ENCODE measurements at places on chromosomes 5 and 9.
A peak's percentile ranks its signal among the peaks of the same experiment; 100 is the strongest.

DNA sequence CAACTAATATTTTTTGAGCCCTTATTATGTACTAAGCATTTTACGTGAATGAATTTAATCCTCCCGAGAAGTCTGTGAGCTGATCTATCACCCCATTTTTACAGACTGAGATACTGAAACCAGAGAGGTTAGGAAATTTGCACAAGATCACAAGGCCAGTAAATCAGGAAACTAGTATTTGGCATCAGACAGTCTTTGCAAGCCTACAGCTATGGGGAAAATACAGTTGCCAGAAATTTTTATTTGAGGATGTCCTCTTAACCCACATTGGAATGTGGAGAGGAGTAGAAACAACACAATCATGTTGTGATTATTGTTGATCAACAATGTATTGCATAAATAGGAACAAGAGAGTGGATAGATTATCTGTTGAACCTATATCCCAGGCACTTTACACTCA is 2.3 kb upstream of the SLC46A2 start:
- no peak for DNase-seq

GRCh38 chr9:105673850-105674387 is 11.7 kb downstream of the TAL2 start:
- no peak for DNase-seq

DNA sequence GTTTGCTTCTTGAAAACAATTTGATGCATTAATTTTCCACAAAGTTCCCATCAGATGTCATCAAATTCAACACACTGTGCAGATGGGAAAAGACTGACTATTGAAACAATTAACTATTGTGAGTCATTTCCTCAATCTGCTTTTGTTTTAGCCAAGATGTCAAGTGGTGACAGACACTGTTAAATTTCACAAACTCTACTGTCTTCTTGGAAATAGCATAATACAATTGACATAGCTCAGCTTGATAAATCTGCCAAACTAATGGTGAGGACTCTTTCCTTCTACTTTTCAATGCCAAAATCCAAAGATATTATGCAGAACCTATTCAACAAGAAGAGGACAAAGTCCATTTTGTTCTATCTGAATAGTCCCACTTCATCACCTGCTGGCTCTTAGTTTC is 242.3 kb downstream of the CAAP1 start:
- DNase-seq = no peak

GRCh38 chr5:159244163-159244562 is 18.9 kb upstream of the UBLCP1 start:
- DNase-seq = no peak

- no peak for DNase-seq
Measured at GRCh38 chr9:106449336-106449927, 413.5 kb upstream of the ZNF462 start.

GRCh38 chr9:108857572-108857971 is 1.8 kb upstream of the ACTL7B start:
- no peak for DNase-seq

DNA sequence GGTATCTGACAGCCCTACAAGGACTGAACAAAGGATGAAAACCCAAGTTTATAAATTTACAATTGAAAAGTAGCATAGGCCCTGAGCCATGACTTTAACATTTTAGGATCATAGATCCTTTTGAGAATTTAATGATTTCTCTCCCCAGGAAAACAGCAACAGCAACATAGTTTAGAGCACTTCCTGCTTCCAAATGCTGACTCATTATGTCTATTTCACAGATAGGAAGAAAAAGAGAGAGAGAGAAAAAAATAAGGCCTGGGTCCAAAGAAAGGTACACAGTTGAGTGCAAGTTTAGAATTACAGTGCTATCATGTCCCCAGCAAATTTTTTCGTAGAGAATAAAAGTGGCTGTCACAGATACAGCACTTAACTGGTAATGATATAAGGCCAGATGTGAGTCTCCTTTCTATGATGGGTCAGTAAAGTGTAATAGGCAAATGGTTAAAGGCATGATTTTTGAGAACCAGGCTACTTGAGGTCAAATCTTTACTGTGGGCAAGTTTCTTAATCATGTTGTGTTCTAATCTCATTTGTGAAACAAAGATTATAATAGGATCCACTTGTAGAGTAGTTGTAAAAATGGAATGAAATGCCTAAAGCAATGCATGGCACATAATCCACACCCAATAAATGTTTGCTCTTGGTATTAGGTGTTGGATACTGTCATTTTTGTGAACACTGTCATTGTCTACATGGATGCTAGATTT is 12.3 kb upstream of the PPP2R2B start:
- no peak for DNase-seq

DNA sequence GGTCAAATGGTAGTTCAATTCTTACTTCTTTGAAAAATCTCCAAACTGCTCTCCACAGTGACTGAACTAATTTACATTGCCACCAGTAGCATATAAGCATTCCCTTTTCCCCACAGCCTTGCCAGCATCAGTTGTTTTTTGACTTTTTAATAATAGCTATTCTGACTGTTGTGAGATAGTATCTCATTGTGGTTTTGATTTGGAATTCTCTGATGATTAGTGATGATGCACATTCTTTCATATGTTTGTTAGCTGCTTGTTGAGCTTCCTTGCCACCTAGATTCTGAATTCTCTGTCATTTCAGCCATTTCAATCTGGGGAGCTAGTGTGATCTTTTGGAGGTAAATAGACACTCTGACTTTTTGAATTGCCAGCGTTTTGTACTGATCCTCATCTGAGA is 24.0 kb downstream of the CDK20 start:
- no peak for DNase-seq

GRCh38 chr9:36748322-36748899 is 175.7 kb downstream of the MELK start:
- peak; percentile 71 for DNase-seq

DNA sequence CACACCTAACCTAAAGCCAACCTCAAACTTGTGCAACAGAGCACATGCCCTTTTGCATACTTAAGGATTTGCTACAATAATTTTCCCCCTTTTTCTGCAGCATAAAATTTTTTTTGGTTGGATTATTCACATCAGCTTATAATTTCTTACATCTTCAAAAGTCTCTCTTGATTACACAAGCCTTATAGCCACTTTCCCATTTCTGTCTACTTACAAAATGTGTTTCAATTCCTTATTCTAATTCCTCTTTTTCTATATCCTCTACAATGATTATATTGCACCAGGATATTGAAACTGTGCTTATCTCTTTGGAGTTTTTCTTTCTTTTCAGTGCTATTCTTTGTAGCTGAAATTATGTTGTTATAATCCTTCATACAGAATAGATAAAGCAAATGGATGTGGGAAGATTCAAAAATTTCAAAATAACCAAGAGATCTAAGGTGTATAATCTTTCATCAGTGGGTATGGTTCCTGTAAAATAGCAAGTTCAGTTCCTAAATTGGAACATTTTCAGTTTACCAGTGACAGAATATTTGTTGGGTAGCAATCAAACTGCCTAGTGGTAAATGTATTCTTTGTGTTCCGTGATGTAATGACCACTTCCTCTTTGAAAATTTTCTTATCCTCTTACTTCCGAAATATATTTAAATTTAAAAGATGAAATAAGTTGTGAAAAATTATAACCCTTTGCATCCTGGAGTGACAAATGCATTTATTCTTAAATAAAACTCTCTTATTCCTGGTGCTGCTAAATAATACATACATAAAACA is 386.8 kb upstream of the CHD1 start:
- DNase-seq = no peak

GRCh38 chr9:81162361-81162760 is 527.0 kb downstream of the TLE1 start:
- no peak for DNase-seq

DNA sequence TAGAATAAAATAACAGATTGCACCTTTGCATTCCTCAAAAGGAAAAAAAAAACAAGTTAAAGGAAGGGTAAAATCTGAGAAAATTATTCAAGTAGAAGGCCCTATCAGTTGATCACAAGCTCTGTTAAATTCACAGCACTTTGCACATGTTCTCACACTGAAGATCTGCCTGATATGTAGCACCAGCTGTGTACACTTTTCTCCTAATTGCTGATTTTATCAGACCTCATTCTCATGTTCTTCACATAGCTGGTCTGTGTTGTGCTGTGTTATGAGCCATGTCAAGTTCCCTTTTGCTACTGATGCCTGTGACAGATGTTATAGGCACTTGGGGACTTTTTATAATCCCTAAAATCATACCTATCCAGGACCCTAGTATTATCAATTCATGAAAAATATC is 390.4 kb upstream of the PRR16 start:
- DNase-seq = no peak

DNA sequence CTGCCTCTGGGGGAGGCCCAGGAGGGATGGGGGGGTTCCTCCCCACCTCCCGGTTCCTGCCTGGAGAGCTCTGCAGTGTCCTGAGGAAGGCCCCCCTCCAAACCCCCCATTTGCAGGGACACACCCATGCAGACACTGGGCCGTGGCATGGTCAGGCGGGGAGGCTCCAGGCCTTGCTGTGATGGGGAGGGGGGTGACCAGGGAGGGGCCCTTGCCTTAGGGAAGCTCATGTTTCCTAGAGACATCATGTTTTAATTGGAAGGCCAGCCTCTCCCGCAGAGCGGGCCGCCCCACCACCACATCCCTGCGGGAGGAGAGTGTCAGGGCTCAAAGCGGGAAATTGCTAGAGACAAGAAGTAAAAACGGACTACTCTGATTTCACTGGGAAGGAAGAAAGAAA is 12.0 kb downstream of the PRRX2 start:
- peak; percentile 34 for DNase-seq

GRCh38 chr5:138942861-138943260 is 67.7 kb upstream of the LRRTM2 start:
- DNase-seq = no peak

GRCh38 chr5:126070481-126070880 is 352.7 kb upstream of the GRAMD2B start:
- no peak for DNase-seq

- DNase-seq = no peak
Measured at GRCh38 chr5:159903131-159903530, 13.2 kb upstream of the ADRA1B start.

- no peak for DNase-seq
Measured at GRCh38 chr9:137307255-137308056, 5.4 kb upstream of the NRARP start.

- DNase-seq = no peak
Measured at GRCh38 chr9:132007371-132008025, 72.2 kb downstream of the MED27 start.

DNA sequence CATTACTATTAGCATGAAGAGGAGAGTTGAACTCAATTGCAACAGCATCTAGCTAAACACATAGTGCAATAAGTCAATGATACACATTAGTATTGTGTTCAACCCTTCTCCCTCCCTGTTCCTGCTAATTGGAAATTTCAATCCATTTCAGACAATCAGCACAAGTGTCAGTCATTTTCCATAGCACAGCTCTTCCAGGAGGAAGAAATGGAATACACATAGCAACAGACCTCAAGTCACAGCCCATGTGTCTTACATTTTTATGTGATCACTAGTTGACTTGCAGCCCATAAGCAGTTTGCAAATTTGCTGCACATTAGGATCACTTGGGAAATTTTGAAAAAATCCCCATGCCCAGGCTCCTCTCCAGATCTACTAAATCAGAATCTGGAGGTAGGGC is 636.9 kb downstream of the TLE4 start:
- no peak for DNase-seq

DNA sequence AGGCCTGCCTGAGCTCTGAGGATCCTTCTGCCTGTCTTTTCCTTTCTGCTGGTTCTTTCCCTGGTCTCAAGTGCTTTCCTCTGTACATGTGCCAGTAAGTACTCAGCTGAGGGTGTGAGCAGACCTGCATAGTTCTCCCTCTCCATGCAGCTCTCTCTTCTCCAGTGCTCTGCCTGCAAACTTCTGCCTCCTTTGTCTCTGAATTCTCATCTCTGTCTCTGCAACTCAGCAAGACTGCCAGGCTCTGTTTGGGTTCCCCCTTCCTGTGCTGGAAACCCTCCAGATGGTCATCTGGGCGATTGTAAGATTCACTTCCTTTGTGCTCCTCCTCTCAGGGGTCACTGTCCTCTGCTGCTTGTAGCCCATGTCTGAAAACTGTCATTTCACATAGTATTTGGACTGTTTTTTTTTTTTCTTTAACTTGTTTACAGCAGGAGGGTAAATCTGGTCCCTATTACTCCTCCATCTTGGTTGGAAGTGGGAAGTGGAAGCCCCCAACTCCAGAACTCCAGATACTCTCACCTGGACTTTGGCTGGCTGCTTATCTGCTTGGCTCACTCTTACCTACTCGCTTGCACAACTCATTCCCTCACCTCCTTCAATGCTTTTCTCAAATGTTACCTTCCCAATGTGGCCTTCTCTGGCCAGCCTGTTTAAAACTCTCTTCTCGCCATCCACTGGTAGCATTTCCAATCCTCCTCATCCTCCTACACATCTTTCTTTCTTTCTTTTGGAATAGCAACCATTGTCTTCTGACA is 175.3 kb upstream of the TBC1D2 start:
- no peak for DNase-seq

DNA sequence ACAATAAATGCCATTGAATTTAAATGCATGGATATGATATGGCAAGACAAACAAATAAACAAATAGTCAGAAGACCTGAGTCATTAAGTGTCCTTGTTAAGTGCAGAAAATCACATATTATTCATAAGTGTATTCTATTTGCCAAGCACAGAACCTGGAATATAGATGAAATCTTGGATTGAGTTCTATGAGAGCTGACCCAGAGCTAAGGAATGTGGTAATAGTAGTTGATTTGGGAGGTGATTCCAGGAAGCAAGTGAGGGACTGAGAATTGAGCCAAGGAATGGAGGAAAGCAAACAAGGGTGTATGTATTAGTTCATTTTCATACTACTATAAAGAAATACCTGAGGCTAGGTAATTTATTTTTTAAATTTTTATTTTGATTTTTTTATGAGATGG is 208.9 kb downstream of the TRIM32 start:
- no peak for DNase-seq

DNA sequence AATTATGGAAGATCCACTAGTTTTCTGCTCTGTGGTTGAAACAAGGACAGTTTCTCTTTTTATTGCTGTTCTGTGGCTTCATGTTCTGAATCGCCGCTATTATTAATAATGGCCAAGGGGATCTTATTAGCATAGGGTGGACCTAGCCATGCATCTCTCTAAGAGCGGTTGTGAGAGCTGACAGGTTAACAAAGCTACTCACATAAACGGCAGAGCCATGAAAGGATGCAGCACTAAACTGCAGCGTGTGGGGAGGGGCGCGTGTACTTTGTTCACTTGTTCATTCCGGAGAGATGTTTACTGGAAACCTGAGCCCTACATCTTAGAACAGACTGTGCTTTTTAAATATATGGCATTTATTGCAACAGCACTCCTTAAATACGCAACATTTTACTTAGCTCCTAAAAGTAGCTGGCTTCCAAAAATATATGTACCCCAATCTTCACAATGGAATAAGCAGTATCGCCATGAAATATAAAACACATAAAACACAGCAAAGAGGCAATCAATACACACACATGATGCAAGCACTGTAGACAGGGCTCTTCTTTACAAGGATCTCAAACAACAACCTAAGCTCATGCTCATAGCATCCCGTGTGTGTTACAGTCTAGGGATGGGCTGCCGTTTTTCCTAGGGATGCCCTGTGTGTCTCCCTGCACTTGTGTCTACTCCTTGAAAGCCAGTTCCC is 424.6 kb downstream of the MED10 start:
- DNase-seq = no peak

Measured in HEK293T (cell line).